ENCODE measurements at places on chromosomes 2 and 18. TPM values are rescaled to one million over a fixed set of nuclear protein-coding genes. Genes with fewer than 3 reads are reported as not detected.

Gene COLEC12
- total RNA-seq: 60.6 TPM

Gene DSG2
- total RNA-seq: 0.33 TPM

Gene SPEG
- total RNA-seq: 13.1 TPM

DNA sequence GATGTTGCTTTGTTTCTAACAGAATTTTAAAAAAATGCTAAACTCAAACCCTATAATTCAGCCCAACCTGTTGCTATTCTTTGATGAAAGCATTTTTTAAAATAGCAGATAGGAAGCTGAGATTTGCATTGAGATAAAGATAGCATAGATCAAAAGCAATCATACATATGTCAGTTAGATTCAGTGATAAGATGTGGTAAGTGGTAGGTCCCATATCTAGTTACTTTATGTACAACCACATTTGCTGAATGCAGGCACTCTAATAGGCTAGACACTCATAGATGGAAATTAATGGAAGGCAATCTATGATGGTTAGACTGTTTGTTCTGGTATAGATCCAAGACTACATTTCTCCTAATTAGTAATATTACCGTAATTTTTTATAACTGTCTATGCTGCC lies 27.2 kb upstream of the C1D start:
- H3K4me3 ChIP-seq: no peak overlapping the region
- no peaks in the 10 kb centered on the region for H3K36me3 ChIP-seq
- DNase-seq: no peak
- no peaks in the 10 kb centered on the region for H3K4me1 ChIP-seq
- H3K27me3 ChIP-seq: no peaks in the 10 kb centered on the region

DNA sequence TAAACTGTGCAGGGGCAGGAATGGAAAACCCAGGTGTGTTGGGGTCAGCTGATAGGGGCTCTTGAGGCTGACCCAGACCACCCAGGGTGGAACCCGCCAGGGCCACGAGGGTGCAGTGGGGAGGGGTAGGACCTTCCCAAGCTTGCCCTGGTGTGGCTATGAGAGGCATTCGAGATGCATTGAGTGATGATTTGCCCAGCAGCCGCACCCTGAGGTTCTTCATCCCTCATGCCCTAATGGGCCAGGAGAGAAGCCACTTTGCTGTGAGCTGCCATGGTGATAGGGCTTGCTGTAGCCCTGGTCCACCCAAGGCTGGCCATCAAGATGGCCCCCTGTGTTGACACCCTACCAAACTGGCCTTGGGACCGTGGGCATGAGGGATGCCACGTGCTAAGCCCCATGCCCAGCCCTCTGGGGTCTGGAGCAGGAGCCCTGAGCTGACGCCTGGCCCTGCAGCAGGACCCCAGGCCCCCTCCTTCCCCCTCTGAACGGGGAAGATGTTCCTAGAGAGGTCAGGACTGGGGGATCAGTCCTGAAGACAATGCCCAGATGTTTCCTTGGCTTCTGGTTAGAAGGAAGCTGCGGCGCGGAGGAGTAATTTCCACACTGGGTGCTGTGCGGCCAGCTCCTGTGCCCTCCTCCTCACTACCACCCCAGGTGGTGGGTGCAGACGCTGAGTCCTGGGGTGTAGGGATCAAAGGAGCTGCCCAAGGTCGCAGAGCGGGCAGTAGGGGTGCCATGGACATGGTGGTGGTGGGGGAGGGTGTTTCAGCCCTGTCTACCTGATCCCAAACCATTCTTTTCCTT lies 122.5 kb upstream of the HDAC4 start:
- H3K27me3 ChIP-seq: no peaks in the 10 kb centered on the region
- H3K27ac ChIP-seq: no peak overlapping the region
- no peak overlapping the region for H3K4me3 ChIP-seq
- DNase-seq: no peak
- no peaks in the 10 kb centered on the region for H3K36me3 ChIP-seq

GRCh38 chr2:127598711-127599110 lies 47.2 kb upstream of the GPR17 start:
- no peak for DNase-seq
- no peaks in the 10 kb centered on the region for H3K27me3 ChIP-seq
- H3K4me3 ChIP-seq: no peak overlapping the region
- no peaks in the 10 kb centered on the region for H3K36me3 ChIP-seq
- no peaks in the 10 kb centered on the region for H3K4me1 ChIP-seq

- no peak for DNase-seq
- no peak overlapping the region for H3K4me3 ChIP-seq
- H3K36me3 ChIP-seq: no peaks in the 10 kb centered on the region
Observed at GRCh38 chr2:40690036-40690435, 238.1 kb upstream of the SLC8A1 start.

- no peak for DNase-seq
- no peaks in the 10 kb centered on the region for H3K36me3 ChIP-seq
- no peaks in the 10 kb centered on the region for H3K27me3 ChIP-seq
Observed at GRCh38 chr18:74918276-74918790, 290.6 kb downstream of the PTGR3 start.

DNA sequence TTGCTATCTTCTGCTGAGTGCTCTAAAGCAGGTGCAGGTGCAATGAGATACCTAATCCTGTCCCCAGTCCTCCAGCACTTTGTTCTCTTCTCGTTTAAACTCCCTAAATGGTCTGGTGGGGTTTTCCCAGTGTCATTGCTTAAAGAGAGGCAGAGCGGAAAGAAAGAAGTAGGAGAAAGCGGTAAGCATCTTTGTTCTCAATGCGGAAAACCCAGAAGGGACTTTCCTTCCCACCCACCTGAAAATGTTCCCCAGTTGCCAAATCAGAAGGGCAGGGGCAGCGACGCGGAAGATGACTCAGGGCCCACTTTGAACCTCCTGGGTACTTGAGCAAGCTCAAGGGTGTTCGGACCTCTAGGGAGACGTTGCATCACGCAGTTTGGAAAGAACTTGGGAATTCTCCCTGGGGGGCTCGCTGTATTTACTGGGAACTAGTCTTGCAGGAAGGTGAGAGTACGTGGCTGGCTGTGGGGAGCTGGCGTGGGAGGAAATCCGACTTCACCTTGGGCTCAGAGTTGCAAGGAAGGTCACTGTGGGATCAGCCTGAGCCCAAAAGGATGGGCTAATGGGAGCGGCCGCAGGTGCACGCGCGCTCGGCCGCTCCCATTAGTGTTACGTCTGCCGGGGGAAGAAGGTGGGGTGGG lies 589 bp upstream of the SGPP2 start:
- H3K4me1 ChIP-seq: no peaks in the 10 kb centered on the region
- no peaks in the 10 kb centered on the region for H3K36me3 ChIP-seq

GRCh38 chr2:119469661-119470297 lies 38.1 kb downstream of the TMEM37 start:
- DNase-seq: no peak
- H3K36me3 ChIP-seq: no peaks in the 10 kb centered on the region
- H3K4me1 ChIP-seq: no peaks in the 10 kb centered on the region

DNA sequence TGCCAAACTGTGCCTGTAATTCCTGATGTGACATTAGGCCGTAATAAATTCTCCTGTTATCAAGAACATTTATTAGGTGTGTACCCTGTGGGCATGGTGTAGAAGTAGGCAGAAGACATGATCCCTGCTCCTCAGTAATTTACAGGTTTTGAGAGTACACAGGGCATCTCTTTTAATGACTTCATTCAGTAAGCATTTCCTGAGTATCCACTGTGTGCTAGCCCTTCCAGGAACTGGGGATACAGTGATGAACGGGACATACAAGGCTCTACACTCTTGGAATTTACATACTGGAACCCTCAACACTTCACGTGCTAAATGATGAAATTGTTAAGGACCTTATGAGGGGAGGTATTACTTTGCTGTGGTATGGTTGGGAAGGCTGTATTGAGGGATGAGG lies 30.2 kb downstream of the DIS3L2 start:
- no peaks in the 10 kb centered on the region for H3K36me3 ChIP-seq
- H3K4me3 ChIP-seq: no peak overlapping the region
- no peaks in the 10 kb centered on the region for H3K4me1 ChIP-seq
- no peak overlapping the region for H3K27ac ChIP-seq
- no peaks in the 10 kb centered on the region for H3K27me3 ChIP-seq

GRCh38 chr2:184610891-184611290 lies 12.6 kb downstream of the ZNF804A start:
- no peak overlapping the region for H3K4me3 ChIP-seq
- no peaks in the 10 kb centered on the region for H3K36me3 ChIP-seq
- no peaks in the 10 kb centered on the region for H3K27me3 ChIP-seq
- no peak overlapping the region for H3K27ac ChIP-seq
- DNase-seq: no peak

DNA sequence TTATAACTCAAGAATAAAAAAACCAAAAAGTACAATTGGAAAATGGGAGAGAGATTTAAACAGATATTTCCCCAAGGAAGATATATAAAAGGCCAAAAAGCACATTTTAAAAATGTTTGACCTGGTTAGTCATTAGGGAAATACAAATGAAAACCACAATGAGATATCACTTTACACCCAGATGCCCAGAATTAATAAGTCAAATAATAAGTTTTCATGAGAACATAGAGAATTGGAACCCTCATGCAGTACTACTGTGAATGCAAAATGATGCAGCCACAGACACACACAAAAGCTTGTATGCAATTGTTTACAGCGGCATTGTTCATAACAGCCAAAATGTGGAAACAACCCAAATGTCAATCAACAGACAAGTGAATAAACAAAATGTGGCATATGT lies 165.9 kb downstream of the ZNF385B start:
- H3K4me1 ChIP-seq: peaks cover 5% of the 10 kb centered on the region
- no peaks in the 10 kb centered on the region for H3K27me3 ChIP-seq
- DNase-seq: no peak
- no peaks in the 10 kb centered on the region for H3K36me3 ChIP-seq
- H3K4me3 ChIP-seq: no peak overlapping the region

Data from fibroblast of lung (primary cell).